CD4-positive, alpha-beta memory T cell (primary cell): ENCODE measurements at places on chromosomes 5 and 9.

DNA sequence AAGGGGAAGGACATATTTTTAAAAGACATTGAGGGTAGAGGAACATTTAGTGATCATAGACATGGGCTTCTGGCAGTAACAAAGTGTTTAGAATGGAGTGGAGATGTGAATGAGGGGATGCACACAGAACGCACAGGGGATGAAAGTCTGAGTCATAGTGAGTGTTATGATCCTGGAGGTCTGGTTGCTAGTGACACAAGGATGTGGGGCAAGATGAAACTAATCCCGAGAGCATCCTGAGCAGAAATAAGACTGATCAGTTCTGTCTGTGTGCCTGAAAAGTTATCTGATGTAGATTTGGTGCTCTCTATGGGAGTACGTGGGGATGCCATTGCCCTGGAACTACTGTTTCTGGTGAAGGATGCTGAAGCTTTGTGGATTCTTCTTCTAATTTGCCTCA, 141.1 kb downstream of the CHSY3 start:
- DNase-seq = no peak

- no peak for DNase-seq
Observed at GRCh38 chr9:115944166-115944948, 209.2 kb upstream of the PAPPA start.

DNA sequence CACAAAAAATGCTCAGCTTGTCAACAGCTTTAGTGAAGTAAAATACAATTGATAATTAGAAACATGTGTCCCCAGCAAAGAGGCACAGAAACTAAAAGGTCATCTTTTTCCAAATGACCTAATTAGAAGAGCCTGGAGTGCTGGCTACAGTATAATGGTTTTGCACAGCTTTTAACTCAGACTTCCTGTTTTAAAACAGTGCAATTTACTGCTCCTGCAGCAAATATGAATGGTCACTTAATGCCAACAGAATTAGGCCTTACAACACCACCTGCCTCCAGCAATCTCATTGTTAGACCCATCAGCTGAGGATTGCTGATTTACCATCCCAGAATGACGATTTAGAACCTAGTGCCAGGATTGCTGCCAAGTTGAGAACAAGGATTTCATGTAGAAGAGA, 239.3 kb downstream of the CETN3 start:
- DNase-seq = no peak

DNA sequence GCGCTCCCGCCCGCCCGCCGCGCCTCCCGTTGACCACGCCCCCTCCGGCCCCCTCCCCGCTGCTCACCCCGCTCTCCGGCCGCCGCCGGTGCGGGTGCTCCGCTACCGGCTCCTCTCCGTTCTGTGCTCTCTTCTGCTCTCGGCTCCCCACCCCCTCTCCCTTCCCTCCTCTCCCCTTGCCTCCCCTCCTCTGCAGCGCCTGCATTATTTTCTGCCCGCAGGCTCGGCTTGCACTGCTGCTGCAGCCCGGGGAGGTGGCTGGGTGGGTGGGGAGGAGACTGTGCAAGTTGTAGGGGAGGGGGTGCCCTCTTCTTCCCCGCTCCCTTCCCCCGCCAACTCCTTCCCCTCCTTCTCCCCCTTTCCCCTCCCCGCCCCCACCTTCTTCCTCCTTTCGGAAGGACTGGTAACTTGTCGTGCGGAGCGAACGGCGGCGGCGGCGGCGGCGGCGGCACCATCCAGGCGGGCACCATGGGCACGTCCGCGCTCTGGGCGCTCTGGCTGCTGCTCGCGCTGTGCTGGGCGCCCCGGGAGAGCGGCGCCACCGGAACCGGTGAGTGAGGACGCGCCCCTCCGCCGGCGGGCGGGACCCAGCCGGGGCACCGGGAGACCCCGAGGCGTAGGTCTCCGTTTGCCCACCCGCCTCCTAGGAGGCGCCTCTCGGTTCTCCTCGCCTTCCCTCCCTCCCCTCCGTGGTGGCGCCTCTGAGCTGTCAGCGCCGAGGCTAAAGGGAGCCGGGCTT, at the start of gene VLDLR:
Gene VLDLR, plus strand, starts transcription at position 66 of the 739 bp plus-strand sequence. Its CDS starts 403 bp downstream, at position 469.
- no peak for DNase-seq

DNA sequence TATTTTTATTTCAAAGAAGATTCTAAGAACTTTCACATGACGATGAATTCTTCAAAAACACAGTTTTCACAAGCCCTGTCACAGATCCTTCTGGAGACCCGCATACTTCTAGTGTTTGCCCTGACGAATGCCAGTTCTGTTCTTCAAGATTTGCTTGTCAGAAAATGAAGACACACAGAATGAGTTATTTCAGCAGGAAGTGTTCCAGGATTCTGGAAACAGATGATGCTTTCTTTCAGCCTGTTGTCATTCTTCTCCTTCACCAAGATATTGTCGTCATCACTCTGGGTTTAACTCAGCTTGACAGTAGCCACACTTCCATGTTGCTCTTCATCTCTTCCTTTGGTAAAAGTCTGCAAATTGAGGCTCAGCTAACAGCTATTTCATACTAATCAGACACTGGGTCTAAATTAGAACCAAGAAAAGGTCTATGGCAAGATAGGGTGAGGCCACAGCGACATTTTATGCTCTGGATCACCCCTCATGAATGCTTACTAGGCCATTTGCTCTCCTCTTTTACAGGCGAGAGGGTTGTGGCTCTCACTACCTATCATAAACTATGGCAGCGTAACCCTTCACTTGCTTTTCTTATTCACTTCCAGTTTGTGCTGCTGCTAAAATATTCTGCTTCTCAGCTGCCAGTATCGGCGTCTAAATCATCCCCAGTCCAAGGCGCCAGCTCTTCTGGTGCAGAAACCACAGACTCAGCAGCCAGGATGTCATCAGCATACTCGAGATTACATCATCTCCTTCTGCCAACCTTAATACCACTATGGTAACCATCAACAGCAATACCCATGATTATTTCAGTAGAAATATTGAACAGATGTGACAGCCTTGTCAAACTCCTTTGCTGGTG, 159.6 kb upstream of the TBCA start:
- DNase-seq = no peak

GRCh38 chr5:94345257-94345656, 273.1 kb downstream of the KIAA0825 start:
- DNase-seq = no peak

DNA sequence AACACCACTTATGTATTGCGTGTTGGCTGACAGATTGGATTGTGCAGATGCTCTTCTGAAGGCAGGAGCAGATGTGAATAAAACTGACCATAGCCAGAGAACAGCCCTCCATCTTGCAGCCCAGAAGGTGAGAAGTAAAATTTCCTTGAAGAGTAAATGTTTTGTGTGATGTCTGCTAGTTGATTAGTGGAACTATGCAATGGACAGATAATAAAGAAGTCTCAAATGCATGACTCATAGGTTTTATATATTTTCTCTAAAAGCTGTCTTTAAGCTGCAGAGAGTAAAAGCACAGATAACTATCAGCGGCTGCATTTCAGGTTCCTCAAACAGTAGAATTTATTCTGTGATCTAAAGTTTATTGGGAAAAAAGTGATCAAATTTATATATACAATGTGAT, 27.4 kb downstream of the INVS start:
- DNase-seq = no peak

DNA sequence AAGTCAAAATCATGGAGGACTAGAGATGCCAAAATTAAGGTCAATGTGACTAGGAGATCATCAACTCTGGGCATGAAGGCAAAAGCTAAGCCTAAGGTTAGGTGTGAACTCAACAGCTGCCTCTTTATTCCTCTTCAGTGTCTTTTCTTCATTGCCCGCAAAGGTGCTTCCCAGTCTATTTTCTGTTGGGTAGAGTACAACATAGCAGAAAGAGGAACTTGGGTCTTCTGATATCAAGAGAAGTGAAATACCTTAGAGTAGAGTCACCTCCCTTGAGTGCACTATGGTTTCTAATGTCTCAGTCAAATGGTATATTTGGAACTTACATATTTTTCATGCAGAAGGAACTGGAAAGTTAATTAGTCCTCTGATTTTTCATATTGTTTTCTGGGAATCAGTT, 122.5 kb upstream of the GRIN3A start:
- DNase-seq = no peak

- no peak for DNase-seq
Observed at GRCh38 chr5:3350781-3351180, 244.9 kb upstream of the IRX1 start.

DNA sequence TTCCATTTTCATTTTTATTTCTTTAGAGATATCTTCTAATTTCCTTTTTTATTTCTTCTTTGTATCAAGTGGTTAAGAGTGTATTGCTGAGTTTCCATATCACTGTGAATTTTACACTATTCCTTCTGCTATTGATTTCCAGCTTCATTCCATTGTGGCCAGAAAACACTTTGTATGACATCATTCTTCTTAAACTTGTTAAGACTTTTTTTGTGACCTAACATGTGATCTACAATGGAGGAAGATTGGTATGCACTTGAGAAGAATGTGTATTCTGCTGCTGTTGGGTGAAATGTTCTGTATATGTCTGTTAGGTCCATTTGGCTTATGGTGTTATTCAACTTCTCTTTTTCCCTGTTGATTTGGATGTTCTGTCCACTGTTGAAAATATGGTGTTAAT, 274.2 kb upstream of the PUM3 start:
- DNase-seq = no peak

DNA sequence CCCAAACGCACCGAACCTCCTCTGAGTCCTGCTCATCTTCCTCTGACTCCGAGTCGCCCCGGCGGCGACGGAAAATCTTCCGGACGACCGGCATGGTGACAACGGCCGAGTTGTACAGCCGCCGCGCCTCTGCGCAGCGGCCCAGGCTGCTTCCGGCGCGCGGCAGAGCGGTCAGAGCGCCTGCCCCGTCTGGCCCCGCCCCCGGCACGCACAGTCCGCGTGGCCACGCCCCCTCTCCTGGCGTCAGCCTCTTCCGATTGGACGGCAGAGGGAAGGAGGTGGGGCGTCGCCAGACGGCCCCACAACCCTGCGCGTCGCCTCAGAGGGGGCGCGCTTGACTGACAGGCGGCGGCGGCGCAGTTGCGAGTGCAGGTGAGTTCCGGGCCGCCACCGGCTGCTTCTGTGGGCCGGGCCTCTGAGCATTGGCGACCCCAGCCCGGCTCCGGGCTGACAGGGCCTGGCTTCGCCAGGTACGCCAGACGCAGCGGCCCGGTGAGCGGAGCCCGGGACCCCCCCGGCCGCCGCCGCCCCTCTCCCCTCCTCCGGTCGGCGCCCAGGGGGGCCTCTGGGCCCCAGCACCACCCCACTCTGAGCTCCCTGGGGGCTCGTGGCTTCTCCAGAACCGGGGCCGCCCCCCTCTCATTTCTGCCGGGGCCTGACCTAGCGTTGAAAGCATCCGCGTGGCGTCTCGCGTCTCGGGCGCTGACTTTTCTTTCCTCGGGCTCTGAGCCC, at the start of the genes C9orf78 and USP20:
Gene C9orf78, minus strand, starts transcription at position 148 of the 732 bp plus-strand sequence. Its CDS starts 54 bp downstream, at position 94.
Gene USP20, plus strand, starts transcription at position 331 of the 732 bp plus-strand sequence. CDS start 17,098 bp downstream, outside the sequence.
- peak; percentile 98 for DNase-seq

DNA sequence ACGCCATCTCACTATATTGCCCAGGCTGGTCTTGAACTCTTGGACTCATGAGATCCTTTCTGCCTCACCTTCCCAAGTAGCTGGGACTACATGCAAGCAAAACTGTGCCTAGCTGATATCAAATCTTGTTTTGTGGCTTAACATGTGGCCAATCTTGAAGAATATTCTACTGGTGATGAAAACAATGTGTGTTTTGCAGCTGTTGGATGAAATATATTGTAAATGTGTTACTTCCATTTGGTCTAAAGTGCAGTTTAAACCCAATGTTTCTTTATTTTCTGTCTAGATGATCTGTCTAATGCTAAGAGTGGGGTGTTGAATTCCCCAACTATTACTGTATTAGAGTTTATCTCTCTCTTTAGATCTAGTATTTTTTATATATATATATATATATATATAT, 73.1 kb downstream of the RNF130 start:
- no peak for DNase-seq

- peak; percentile 49 for DNase-seq
Observed at GRCh38 chr9:129436751-129437625, 183.9 kb downstream of the C9orf50 start.

- no peak for DNase-seq
Observed at GRCh38 chr5:42022383-42022972, 97.4 kb downstream of the FBXO4 start.

DNA sequence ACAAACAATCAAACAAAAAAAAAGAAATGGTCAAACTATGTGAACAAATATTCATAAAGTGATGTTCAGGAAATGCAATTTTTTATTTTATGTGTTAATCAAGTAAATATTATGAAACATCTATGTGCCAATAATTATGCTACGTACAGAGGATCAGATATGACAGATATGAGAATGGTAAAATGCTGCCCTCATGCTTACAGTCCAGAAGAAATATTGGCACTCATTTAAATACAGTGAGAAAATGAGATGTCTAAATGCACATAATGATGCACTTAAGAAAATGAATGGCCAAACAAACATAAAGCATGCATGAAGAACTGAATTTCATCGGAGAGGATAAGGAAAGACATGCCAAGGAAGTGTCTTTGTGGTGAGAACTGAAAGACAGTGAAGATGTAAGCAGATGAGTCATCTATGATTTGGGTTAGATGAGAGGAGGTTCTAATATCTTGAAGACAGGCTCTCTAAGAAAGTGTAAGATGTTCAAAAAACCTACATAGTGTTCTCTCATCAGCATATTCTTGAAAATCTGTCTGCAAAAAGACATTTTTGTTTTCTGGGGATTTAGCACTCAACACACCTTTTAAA, 1231.1 kb upstream of the ACO1 start:
- DNase-seq = no peak
